ENCODE measurements at places on chromosomes 2 and 18.

GRCh38 chr2:238136820-238137537 is 1.5 kb upstream of the KLHL30 start:
- no peak for DNase-seq

- DNase-seq: no peak
Measured at GRCh38 chr2:19336781-19337180, 21.6 kb downstream of the OSR1 start.

DNA sequence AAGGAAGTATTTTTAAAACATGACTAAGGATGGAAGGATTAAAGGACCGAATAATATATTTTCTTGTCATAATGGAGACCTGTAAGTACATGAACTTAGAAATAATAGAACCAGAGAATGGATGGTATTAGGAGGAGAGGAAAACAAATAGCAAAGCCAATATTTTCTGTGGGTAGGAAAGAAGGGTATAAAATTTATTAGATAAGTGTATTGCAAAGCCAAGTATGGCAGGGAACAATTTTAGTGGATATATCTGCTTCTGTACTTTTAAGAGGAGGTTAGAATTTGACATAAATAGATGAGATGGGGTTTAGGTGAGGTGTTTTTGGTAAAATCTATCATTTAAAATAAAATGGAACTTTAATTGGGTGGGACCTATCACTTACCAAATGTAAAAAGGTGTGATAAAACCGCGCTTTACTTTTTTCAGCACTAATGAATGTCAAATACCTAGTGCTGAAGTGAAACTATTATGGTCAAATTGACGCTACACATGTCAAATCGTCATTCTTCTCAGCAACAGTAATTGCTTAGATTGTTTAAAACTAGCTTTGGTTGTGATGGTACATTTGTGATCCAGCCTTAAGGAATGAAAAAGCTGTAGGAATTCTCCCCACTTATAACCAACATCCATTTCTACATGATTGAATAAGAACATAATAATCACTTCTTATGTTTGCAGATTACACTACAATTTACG is 78.1 kb upstream of the ZEB2 start:
- DNase-seq: no peak

DNA sequence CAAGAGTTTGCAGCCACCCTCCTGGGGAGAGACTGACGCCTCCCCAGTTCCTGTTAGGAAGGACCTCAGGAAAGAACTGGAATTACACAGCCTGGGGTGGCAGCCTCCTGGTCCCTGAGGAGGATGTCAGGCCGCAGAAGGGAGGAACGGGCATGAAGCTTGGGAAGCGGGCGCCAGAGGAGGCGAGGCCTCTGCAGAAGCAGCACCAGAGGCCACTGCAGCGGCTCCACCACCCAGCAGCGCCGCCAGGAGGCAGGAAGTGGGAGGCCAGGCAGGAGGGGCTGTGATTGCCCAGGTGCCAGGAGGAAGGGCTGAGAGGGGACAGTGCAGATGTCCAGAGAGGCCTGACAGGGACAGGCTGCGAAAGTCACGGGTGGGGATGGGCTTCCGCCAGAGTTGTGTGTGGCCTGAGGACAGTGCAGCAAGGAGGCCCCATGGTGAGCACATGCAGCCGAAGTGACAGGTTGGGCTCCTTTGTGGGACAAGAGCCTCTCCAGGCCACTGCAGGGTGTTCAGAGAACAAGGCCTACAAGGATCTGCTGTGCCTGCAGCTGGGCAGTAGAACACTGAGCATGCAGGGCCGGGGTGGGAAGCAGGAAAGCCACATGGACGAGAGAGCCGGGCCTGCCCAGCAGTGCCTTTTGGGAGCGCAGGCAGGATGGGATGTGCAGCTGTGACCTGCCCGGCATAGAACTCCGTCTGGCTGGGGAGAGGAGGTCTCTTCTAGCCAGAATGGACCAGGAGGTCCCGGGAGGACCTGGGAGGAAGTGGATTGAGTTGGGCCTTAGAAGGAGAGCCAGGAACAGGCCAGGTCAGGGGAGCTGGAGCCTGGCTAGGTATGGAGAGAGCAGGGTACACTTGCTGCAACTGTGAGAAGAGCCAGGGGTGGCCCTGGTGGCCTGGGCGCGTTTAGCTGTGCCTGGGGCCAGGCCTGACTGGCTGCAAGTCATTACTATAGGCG is 39.1 kb upstream of the ALPP start:
- DNase-seq: no peak

- DNase-seq: no peak
Measured at GRCh38 chr2:182412858-182413257, 14.0 kb downstream of the PDE1A start.

All from NT2/D1 (cell line).